ENCODE measurements at places on chromosomes 4 and X. TPM values are rescaled to one million over a fixed set of nuclear protein-coding genes. Genes with fewer than 3 reads are reported as not detected.

GRCh38 chr4:43763029-43763610 is 685.5 kb downstream of the KCTD8 start:
- DNase-seq, result no peak
- no peak overlapping the region for H3K4me3 ChIP-seq
- no peaks in the 10 kb centered on the region for H3K27me3 ChIP-seq

- no peak overlapping the region for H3K4me3 ChIP-seq
- DNase-seq, result no peak
- no peaks in the 10 kb centered on the region for H3K4me1 ChIP-seq
- H3K27ac ChIP-seq, result no peak overlapping the region
- no peaks in the 10 kb centered on the region for H3K36me3 ChIP-seq
Measured at GRCh38 chrX:128057421-128057820, 5.2 kb upstream of the ACTRT1 start.

GRCh38 chr4:84673475-84674240 is 90.7 kb downstream of the CDS1 start:
- H3K4me3 ChIP-seq, result no peak overlapping the region
- DNase-seq, result no peak
- H3K27me3 ChIP-seq, result no peaks in the 10 kb centered on the region
- peaks cover 92% of the 10 kb centered on the region for H3K36me3 ChIP-seq
- H3K4me1 ChIP-seq, result peaks cover 6% of the 10 kb centered on the region

DNA sequence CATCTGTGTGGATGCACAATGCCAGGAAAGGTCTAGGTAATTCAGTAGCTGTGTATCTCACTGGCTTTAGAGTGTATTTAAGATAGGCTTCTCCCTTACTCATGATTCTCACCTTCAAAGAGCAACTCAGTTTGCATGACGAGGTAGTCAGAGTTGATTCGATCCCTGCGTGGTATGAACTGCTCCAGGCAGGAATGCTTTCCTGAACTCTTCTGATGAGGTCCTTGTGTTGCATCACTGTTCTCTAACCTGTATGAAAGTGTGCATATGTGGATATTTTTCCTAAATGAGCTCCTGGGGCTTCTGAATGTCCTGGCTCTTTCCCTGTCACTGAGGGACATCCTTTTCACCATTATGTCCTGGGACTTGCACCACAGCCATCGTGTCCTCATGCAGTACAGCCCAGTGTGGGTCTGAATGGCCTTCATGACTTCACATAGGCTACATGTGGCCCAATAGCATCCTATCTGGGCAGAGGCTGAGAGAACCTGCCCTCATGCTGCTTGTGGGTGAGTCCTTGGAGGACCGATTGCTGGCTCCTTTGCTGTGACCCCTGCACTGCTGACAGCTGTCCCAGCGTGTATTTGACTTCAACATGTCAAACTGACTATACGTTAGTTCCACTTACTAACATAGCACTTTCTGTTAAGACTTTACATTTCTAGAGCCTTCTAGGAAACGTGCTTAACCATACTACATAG is 65.3 kb upstream of the WDR1 start:
- no peak for DNase-seq
- no peaks in the 10 kb centered on the region for H3K36me3 ChIP-seq
- no peak overlapping the region for H3K27ac ChIP-seq
- no peaks in the 10 kb centered on the region for H3K27me3 ChIP-seq

DNA sequence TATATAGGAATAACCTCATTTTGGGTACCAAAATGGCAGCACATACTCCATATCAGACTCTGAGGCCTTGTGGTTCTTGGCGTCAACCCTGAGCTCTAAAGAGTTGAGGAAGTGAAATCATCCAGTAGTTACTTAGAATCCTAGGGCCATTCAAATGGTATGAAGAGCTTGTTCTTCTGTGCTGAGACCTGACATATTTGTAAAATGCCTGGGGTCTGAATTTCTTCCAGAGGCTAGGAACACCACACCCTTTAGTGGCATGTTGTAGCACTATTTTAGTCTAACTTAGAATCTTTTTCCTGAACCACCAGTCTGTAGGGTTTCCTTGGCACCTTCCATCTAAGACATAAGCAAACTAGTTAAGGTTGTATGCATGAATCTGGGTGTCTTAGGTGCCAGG is 18.1 kb upstream of the GDPD2 start:
- no peaks in the 10 kb centered on the region for H3K4me1 ChIP-seq
- no peak for DNase-seq
- H3K27me3 ChIP-seq, result no peaks in the 10 kb centered on the region
- H3K27ac ChIP-seq, result no peak overlapping the region
- no peak overlapping the region for H3K4me3 ChIP-seq

DNA sequence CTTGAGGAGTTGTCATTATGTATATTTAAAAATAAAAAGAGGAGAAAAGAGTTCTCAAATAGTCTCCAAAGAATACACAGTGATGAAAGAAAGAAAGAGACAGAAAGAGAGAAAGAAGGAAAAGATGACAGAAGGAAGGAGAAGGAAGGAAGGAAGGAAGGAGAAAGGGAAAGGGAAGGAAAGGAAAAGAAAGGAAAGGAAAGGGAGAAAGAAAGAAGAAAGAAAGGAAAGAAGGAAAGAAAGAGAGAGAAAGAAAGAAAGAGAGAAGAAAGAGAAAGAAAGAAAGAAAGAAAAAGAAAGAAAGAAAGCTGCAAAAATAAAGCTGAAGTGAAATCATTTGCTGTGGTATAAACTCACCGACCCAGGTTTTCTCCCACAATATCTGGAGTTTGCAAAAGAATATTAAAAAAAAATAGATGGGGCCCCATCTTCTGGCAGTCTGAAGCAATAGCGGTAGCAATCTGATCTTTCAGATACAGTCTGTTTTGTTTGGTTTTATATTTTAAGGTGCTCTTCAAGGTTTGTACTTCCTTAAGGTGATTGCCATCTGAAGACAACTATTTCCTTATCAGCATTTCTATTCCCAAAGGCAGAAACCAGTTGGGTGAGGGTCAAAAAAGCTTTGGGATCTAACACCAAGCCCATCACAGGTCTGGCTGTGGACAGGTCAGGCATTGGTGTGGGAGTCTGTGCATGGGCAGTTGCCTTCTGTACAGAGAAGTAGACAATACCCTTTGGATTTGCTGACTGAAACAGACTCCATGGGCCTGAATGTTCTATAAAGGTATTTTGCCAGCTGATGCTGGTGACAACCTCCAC is 160.4 kb downstream of the CPEB2 start:
- no peak overlapping the region for H3K27ac ChIP-seq
- no peaks in the 10 kb centered on the region for H3K4me1 ChIP-seq
- H3K4me3 ChIP-seq, result no peak overlapping the region
- DNase-seq, result no peak
- H3K27me3 ChIP-seq, result no peaks in the 10 kb centered on the region

DNA sequence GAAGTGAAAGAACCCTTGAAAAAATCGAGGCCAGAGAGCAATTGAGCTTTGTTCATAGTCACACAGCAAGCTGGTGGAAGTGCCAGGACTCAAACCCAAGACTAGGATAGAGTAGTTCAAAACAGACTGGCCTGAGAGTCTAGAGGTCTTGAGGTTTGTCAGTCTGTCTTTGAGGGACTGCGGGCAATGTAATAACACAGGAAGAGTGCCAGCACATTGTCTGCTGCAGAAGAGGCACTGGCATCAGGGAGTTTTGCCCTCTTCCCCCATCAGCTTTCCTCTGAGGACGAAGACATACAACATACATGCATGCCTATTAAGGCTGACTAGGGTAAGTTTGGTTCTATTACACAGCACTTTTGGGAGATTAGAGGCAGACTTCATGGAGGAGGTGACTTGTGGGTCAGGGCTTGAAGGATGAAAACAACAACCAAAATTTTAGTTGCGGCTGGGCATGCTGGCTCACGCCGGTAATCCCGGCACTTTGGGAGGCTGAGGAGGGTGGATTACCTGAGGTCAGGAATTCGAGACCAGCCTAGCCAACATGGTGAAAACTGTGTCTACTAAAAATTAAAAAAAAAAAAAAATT is 64.1 kb upstream of the LAS1L start:
- no peak for DNase-seq
- H3K36me3 ChIP-seq, result no peaks in the 10 kb centered on the region
- H3K4me1 ChIP-seq, result peaks cover 47% of the 10 kb centered on the region
- no peak overlapping the region for H3K4me3 ChIP-seq
- H3K27ac ChIP-seq, result peak overlapping the region; percentile 84
- no peaks in the 10 kb centered on the region for H3K27me3 ChIP-seq

GRCh38 chrX:119605464-119606279 is 552 bp downstream of the NKRF start:
- no peaks in the 10 kb centered on the region for H3K27me3 ChIP-seq
- H3K4me1 ChIP-seq, result no peaks in the 10 kb centered on the region
- H3K36me3 ChIP-seq, result no peaks in the 10 kb centered on the region

DNA sequence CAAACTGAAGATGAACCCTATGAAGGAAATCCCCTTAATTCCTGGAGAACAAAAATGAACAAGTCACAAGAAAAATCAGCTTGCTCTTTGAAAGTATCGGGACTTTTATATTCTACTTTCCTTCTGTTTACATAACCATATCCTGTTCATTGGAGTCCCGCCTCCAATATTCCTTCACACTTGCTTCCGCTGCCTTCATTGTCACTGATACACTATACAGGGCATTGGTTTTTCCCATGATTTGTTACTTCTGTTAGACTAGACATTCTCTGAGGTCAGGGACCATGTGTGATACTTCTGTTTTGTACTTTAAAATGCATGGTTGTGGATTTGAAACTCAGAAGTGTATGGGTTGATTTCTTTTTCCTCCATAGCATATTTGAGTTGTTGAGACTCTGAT is 18.8 kb downstream of the MCUB start:
- DNase-seq, result no peak
- H3K4me3 ChIP-seq, result no peak overlapping the region
- no peaks in the 10 kb centered on the region for H3K27me3 ChIP-seq
- no peak overlapping the region for H3K27ac ChIP-seq
- no peaks in the 10 kb centered on the region for H3K36me3 ChIP-seq

DNA sequence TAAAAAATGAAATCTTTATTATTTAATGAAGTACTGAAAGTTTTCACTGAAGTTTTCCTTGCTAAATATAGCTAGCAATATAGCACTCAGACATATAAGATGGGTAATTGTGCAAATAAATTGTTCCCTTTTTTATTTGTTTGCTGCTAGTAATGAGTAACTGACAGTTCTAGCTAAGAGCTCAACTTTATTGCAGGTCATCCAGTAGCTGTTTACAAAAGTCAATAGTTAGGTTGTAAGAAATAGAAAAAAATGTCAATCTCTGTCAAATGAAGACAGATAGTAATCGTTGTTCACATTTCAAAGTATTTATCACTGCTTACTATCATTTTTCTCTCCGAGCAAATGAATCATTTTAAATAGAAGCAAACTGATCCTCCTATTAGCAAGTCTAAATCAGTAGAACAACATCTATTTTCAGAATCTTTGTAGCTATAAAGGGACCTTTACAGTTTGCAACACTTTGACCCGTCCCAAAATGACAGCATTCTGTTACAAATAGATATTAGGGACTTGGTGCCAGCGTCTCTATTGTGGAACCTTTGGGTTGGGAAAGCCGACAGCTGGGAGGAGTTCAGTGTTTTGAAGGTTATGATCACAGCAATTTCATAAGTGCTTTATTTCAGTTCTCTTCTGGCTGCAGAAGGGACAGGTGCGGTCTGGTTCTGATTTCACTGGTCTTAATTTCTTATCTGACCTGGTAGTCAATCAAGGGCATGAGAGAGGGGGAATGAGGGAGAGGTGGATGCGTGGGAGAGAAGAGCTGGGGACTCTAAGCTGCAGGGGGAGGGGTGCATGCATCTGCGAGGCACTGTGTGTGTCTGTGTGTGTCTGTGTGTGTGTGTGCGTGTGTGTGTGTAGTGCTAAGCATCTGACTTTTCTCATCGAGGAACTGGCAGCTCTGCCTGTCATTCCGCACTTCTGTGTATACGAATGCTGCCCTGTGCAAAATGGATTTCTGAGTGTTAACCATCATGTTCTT is 227.9 kb upstream of the PITX2 start:
- H3K4me1 ChIP-seq, result no peaks in the 10 kb centered on the region
- H3K27me3 ChIP-seq, result no peaks in the 10 kb centered on the region
- H3K4me3 ChIP-seq, result no peak overlapping the region
- no peak for DNase-seq

The CXorf49 gene
- not detected for total RNA-seq

The SYNPO2 gene
- total RNA-seq, result 178 TPM

The NOCT gene
- 9.9 TPM for total RNA-seq

The XKRX gene
- not detected for total RNA-seq

The SAGE1 gene
- not detected for total RNA-seq

The ARSJ gene
- 14.6 TPM for total RNA-seq

The CCDC110 gene
- not detected for total RNA-seq

The CSTF2 gene
- 1.1 TPM for total RNA-seq
